Activated CD4-positive, alpha-beta T cell treated with anti-CD3 and anti-CD28 coated beads, Interleukin-2, amount 50 U/mL, for 1 hour (primary cell): ENCODE measurements at places on chromosomes 3 and 15.

DNA sequence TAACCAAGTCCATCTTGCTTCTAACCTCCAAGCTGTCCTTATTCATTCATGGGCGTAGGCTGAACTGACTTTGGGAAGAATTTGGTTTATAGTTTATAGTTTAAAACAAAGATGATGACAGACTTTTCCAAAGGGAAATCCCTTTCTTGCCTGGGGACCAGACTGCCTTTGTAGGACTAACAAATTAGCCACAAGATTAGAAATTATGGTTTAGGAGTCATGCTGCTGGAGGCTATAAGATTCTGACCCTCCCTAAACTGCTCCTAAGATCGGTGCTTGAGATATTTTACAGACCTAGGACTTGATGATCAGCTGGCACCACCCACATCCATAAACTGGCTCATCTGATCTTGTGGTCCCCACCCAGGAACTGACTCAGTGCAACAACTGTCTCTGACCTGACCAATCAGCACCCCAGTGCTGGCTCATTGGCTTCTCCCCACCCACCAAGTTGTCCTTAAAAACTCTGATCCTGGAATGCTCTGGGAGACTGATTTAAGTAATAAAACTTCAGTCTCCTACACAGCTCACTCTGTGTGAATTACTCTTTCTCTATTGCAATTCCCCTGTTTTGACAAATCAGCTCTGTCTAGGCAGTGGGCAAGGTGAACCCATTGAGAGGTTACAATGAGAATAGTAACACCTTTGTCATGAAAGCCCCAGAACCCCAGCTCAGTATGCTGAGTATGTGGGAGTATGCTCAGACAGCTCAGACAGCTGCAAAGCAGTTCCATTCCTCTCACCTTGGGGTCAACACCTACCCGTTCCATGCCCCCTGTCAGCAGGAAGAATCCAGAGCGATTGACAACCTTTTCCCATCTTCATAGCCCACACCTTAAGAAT, 51.6 kb upstream of the C15orf39 start:
- no peak for DNase-seq

DNA sequence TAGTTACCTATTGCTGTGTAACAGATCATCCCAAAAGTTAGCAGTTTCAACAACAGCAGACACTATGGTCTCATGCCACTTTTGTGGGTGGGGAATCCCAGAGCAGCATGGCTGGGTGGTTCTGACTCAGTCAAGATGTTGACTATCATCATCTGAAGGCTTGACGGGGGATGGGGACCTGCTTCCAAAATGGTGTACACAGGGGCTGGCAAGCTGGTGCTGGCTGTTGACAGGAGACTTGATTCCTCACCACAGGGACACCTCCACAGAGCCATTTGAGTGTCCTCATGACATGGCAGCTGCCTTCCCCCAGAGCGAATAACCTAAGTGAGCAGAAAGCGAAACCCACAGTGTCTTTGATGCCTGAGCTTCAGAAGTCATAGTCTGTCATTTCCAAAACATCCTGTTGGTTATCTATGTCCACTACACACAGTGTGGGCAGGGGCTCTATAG, 19.1 kb downstream of the DNAJB8 start:
- no peak for DNase-seq

GRCh38 chr3:60742606-60743145, 508.6 kb downstream of the FHIT start:
- no peak for DNase-seq

GRCh38 chr3:187665010-187665409, 5.2 kb downstream of the SST start:
- no peak for DNase-seq

GRCh38 chr3:23944007-23944783, 891 bp upstream of the NR1D2 start:
- no peak for DNase-seq

DNA sequence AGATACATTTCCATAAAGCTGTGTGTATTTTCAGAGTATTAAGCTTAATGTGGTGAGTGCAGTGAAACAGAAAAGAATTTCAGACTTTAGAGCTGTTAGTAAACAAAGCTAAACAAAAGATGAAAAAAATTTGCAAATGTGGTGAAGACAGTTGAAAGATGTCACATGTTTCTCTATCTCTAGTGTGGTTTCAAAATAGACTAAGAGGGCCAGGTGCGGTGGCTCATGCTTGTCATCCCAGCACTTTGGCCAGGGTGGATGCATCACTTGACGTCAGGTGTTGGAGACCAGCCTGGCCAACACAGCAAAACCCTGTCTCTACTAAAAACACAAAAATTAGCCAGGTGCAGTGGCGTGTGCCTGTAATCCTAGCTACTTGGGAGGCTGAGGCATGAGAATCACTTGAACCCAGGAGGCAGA, 466.0 kb upstream of the NR2F2 start:
- no peak for DNase-seq

- DNase-seq: no peak
These were observed 23.8 kb upstream of the ZBED2 start for GRCh38 chr3:111618945-111619344.

- no peak for DNase-seq
These were observed 80.7 kb upstream of the ALDH1L1 start for GRCh38 chr3:126261037-126261436.

- no peak for DNase-seq
These were observed 39.6 kb upstream of the LIPC start for GRCh38 chr15:58392141-58392540.

DNA sequence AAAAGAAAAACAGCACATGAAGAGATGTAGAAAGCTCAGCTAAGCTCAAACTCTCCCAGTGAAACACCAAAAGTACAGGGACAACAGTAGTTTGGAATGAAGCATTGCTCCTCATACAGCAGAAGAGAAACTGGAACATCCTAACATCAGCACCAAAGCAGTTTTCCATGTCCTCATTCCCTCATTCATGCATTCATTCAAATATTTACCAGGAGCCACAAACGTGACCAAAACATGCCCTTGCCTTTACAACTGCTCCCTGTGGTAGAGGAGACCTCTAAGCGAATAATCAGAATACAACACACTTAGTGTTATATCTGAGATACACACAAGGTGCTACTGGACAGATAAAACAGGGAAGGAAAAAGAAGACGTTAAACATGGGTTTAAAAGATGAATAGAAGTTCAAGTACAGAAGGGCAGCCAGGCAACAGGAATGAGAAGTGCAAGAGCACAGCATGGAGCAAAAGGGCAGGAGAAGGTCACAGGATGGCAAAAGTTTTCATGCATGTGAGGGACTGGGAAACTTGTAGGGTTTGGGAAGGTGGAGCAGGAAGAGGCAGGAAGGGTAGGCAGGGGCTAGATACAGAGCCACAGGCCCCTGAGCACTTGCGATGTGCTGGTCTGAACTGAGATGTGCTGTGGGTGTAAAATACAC, 58.5 kb upstream of the LMCD1 start:
- no peak for DNase-seq

DNA sequence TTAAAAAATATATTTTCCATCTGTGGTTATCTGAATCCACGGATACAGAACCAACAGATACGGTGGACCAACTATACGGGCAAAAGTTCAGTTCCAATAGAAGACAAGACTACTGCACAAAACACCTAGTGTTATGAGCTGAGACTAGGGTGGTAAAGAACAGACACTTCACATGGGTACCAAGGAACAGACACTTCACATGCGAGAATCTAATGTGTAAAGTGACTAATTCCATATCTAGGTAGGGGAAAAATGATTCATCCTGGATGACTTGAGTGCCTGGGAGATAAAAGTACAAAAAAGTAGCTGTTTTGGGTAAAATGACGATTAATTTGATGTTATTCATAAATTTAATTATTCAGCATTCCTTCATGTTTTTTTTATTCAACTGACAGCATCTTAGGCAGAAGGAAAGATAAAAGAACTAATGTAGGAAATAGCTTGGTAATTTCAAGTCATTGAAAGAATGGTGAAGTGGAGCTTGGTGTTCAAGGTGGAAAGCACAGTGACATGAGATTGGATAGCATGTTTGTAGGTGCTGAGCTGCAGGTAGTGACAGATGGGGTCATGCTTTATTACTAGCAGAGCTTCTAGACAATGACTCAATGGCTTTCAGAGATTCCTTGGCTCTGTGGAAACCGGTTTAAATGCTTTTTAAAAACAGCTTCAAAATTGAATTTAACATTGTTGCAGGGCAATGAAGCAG, 5.2 kb downstream of the CD200 start:
- DNase-seq: no peak

- DNase-seq: no peak
These were observed 283.3 kb upstream of the TPRG1 start for GRCh38 chr3:188888321-188889053.

GRCh38 chr3:49653621-49654020, 20.5 kb upstream of the APEH start:
- DNase-seq: no peak

GRCh38 chr3:13621381-13622221, 72.7 kb downstream of the FBLN2 start:
- peak; percentile 34 for DNase-seq

DNA sequence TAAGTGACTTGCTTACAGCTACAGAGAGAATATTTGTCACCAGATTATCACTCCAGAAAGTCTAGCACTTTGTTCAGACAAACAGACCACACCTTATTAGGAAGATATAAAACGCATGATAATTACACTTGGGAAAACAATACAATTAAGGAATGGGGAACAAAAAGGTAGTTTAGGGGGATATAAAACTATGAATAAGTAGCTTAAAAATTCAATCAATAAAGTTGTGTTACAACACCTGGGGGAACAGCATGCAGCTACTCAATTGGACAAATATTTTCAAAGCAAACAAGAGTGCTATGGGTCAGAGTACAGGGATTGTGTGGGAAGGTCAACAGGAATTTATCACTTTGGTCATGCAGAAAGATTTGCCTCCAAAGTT, 15.1 kb downstream of the CLDN1 start:
- no peak for DNase-seq

- no peak for DNase-seq
These were observed 20.8 kb upstream of the RNF111 start for GRCh38 chr15:58966698-58967097.

DNA sequence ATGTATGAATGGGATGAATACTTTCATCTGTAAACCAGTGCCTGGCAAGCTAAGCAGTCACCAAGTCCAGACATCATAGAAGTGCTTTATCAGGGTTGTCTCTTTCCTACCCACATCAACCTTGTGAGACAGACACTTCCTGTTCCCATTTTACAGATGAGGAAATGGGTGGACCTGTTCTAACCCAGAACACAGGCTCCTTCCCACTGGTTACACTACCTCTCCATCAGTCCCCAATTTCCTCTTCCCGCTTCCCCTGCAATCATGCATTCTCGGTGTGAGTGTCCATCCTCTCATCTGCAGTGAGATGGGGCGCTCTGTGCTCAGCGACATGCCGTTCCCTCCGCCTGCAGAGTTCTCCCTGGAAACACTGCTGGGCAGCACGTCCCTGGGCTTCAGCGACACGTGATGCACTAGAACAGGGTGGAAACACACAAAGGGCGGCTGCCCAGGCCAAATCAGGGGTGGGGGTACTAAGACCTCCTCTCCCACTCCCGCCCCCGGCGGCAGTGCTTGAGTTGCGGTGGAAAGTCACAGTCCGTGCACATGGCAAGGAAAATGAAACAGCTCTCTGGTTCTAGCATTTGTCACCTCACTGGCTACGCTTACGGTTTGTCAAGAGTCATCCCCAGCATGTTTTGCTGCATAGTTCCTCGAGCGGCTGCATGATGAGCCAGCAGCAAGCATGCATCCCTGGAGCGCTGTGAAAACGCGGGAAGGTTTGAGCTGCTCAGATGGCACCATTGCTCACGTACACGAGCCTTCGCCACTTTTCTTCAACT, 201.1 kb downstream of the ADAMTS17 start:
- no peak for DNase-seq

- peak; percentile 50 for DNase-seq
These were observed 115.8 kb downstream of the GHSR start for GRCh38 chr3:172332256-172333041.

- no peak for DNase-seq
These were observed 599.6 kb downstream of the GBE1 start for GRCh38 chr3:81161851-81162250.

DNA sequence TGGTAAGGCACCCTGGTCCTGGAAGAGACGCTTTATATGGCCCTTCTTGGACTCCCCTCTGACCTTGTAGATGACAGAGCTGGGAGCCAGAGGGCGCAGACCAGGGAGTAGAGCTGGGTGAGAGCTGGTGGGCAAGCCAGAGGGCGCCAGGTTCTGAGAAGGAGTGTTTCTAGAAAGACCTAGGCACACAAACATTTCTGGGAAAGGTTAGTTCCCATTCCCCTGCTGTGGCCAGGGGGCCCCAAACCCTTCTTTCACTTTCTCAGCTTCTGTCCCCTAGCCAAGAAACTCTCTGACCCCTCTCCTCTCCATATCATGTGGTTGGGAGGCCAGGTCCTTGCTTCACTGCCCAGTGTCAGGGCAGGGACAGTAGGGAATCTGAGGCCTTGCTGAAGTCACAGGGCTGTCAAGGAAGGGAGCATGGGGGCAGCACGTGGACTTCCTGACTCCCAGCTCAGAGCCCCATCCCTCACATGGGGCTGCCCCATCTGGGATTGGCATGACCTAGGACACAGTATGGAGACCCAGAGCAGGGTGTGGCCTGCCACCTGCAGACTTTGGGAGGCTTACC, 3.6 kb downstream of the HEMK1 start:
- DNase-seq: no peak

- DNase-seq: peak; percentile 16
These were observed 20.9 kb downstream of the TRPM1 start for GRCh38 chr15:31080591-31081014.

GRCh38 chr3:126538316-126538715, 14.4 kb downstream of the CHST13 start:
- no peak for DNase-seq
